ENCODE measurements at places on chromosomes 7 and 10.

- DNase-seq = no peak
Measured at GRCh38 chr10:3040069-3040468, 27.3 kb upstream of the PFKP start.

DNA sequence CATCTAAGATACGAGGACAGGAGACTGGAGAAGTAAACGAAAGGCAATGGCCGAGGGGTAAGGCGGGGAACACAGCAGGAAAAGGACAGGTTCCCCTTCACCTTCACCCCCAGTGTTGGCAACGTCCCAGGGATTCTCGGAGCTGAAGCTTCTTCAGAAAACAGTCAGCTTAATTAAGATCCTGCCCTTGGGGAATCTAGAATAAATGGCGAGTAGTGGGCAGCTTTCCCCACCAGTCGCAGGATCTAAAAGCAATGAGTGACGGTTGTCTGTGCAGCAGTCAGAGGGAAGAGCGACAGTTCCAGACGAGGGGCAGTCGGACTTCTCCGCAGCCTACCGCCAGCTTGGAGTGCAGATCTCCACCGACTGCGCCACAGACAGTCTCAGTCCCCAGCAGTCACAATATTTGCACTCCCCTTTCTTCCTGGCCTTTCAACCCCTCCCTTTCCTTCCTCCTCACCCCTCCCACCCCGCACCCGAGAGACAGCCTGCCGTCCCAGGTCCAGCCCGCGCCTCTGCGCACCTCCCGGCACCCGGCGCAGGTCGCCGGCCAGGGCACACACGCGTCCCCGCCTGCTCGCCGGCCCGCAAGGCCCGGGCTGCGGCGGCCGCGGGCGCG lies 10.9 kb upstream of the SP8 start:
- DNase-seq = peak; percentile 61

DNA sequence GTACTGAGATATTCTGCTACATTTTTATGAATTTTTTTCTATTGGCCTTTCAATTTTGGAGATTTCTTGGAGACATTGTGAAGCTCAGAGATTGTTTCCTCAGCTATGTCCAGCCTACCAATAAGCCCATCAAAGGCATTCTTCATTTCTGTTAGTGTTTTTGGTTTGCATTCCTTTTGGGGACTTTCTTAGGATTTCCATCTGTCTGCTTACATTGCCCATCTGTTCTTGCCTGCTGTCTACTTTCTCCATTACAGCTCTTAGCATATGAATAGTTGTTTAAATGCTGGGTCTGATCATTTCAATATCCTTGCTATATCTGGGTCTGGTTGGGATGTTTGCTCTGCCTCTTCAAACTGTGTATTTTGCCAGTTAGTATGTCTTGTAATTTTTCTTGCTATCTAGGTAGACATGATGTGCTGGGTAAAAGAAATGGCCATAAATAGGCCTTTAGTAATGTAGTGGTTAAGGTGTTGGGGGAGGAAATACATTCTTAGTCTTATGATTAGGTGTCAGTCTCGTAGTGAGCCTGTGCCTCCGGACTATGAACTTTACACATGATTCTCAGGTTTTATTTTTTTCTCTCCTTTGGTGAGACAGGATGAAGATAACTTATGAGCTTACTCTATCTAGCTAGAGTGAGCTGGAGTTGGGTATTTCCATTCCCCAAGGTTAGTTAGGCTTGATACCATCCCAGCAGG lies 32.6 kb upstream of the NME8 start:
- no peak for DNase-seq

- DNase-seq = no peak
Measured at GRCh38 chr7:43594020-43594419, 11.1 kb downstream of the STK17A start.

Measured in NCI-H526 (cell line).